ENCODE measurements at places on chromosomes 1 and 21.

DNA sequence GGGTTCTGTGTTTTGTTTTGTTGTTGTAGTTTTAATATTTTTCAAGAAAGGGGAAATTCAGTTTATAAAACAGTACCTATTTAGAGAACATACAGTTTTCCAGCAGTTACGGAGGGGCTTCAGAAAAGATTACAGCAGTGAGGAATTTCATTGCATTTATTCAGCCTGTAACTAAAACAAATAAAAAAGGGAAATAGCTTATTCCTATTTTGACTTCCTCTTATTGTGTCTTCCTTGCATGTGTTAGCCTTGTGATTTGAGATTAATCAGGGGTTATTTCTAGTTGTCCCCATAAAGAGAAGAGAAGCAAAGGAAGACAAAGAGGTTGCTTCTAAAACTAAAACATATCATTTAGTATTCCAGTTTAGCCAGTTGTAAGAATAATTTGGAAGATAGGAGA, 35.0 kb downstream of the CTTNBP2NL start:
- DNase-seq: no peak

DNA sequence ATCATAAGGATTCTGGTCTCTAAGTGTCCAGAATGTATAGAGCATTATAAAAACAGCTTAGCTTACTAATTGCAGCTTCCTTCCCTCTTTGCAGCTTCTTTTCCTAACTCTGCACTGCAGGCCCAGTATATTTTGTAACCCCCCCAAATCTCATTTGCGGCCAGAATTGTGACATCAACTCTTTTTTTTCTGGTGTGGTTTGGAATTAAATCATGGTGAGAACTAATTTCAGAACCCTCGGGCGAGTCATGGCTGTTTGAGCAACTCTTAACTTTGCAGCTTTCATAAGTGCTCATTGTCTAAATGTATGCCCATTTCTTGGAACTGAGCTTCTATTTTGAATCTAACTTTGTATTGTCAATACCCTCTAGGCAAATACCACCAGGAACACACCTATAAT, 187.4 kb downstream of the CYYR1 start:
- DNase-seq: no peak

DNA sequence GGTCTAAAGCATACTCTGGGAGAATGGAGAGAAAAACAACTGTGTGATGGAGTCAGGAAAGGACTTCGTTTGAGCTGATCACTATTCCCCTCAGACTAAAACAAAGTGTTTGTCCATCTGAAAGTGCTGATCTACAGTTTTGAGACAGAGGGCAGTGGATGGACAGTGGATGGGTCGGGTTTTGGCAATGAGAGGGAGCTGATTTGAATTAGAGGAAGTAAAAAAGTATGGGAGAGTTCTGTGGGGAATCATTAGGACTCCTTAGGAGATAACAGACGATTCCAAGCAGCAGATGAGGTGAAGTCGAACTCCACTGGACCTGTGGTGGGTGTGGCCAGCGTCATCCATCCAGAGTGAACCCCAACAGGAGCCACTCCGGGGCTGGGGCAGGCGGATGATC, 62.3 kb downstream of the PTGS2 start:
- no peak for DNase-seq

- DNase-seq: no peak
Measured at GRCh38 chr1:24861821-24862727, 68.0 kb downstream of the RUNX3 start.

- DNase-seq: no peak
Measured at GRCh38 chr1:43779805-43780403, 72.6 kb downstream of the ST3GAL3 start.

DNA sequence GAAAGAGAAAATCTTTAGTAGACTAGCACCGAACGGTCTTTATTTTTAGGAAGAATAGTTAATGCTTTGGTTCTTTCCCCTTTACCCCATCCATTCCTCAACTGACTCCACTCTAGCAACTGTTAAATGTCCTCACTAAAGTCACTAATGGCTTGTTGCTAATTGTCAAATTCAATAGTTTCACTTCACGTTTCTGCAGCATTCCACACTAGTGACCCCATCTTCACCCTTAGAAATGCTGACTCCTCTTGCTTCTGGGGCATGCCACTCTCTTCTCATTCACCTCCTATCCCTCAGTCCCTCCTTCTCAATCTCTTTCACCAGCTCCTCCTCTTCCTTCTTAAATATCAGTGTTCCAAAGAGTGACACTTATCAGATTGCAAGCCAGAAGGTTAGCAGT, 19.4 kb upstream of the CADM3 start:
- DNase-seq: no peak

DNA sequence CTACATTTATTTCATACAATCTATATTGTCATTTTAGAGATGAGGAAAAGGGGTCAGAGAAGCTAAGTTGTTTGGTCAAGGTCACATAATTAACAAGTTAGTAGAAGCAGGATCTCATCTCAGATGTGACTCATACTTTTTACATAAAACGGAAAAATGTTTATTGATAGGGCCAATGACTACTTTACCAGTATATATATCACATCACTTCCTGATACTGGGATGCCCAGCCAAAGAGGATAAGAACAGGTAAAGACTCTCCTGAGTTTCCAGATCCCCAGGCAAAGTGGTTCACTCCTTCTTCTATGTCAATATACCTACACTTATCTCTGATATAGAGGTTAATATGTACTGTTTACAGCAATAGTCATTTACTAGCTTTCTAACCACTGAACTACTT, 21.0 kb downstream of the YIPF1 start:
- no peak for DNase-seq

GRCh38 chr1:108054396-108054795, 89.4 kb upstream of the VAV3 start:
- no peak for DNase-seq

GRCh38 chr1:46554597-46555381, 3.3 kb upstream of the KNCN start:
- no peak for DNase-seq

DNA sequence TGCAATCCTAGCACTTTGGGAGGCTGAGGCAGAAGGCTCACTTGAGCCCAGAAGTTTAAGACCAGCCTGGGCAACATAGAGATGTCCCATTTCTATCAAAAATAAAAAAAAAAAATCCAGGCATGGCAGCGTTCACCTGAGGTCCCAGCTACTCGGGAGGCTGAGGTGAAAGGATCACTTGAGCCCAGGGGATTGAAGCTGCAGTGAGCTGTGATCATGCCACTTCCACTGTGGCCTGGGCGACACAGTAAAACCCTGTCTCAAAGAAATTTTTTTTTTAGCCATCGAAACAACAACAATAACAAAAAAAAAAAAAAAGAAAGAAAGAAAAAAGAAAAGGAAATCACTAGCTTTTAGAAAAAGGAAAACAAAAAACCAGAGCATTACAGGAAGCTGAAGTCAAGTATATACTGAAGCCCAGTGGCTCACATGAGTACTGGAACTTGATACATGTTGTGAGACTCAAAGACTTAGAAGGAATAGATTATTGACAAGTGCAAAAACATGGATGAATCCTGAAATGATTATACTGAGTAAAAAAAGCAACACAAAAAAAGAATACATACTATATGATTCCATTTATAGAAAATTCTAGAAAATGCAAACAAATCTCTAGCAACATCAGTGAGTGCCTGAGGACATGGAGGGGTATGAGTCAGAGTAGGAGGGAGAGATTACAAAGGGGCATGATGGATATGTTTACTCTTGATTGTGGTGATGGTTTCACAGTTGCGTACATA, 6.1 kb upstream of the RABGAP1L start:
- DNase-seq: no peak

DNA sequence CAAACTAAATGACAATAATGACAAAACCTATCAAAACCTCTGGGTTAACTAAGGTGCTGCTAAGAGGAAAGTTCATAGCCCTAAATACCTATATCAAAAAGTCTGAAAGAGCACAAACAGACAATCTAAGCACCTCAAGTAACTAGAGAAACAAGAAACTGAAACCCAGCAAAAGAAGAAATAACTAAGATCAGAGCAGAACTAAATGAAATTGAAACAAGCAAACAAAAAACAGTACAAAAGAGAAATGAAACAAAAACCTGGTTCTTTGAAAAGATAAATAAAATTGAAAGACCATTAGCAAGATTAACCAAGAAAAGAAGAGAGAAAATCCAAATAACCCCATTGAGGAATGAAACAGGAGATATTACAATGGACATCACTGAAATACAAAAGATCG, 44.8 kb upstream of the KIAA0040 start:
- no peak for DNase-seq

DNA sequence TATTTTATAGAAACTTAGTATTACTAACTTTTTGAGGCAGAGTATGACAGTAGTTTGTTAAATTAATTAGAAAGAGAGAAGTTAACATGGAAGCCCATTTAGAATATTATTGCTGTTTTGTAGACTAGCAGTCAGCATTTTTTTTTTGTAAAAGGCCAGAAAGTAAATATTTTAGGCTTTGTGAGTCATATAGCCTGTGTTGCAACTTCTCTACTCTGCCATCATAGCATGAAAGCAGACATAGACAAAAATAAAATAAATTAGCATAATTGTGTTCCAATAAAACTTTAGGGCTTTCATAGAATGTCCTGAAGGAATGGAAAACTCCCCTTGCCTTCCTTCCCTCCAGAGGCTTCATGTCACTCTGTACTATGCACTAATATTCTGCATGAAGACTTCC, 12.3 kb upstream of the RGS4 start:
- DNase-seq: no peak

DNA sequence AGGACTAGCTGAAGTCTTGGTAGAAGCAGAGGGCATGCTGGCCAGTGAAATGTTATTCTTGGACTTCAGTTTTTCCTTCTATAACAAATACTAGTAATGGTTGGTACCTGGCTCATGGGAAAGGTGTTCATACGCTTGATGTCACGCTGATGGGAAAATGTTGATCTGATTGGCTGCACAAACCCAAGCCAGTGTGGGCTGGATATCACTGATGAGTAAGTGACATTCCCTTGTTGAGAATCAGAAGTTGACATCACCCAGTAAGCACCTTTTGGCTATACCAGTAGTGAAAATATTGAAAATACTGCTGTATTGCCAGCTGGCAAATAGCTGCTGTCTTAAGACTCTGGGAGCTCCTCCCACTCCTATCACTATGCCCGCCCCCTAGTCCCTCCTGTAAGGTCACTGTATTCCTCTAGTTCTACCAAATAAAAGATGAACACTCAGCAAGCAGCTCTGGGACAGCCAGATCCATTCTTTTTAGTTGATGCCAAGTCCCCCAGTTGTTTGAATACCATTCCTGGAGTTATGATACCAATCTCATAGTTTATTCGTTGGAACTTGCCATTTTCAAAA, 168.2 kb downstream of the GRIK1 start:
- no peak for DNase-seq

Data from NCI-H2029 (cell line).